ENCODE measurements at places on chromosomes 16 and 17. TPM values are rescaled to one million over a fixed set of nuclear protein-coding genes. Genes with fewer than 3 reads are reported as not detected.

PSMC3IP gene
- not detected for total RNA-seq

CES1 gene
- total RNA-seq = 8.3 TPM

RHBDL3 gene
- total RNA-seq = not detected

PPP1R1B gene
- 509 TPM for total RNA-seq

SLC5A11 gene
- total RNA-seq = 6.8 TPM

PMP22 gene
- total RNA-seq = 70.2 TPM

KCNH6 gene
- not detected for total RNA-seq

Data from transverse colon (tissue), 4 donors.